ENCODE measurements at places on chromosomes 2 and 18.

DNA sequence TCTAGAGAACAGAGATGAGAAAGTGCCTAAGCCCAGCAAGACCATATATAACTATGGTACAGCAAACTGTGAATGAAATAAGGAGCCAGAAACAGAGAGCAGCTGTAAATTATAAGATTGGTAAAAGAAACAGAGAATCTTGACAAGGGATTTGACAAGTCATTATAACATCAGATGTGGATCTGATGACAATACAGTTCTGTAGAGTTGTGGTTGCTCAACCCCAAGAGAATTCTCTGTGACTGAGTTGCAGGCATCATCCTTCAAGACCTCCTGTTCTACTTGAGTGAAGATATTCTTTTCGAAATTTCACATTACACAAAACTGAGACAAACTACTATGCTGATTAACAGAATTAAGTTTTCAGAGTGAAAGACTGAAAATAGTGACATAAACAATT lies 343.1 kb upstream of the SLC39A10 start:
- no peak for DNase-seq

- DNase-seq = peak; percentile 39
These were observed 129.8 kb downstream of the AFF3 start for GRCh38 chr2:100012561-100012960.

DNA sequence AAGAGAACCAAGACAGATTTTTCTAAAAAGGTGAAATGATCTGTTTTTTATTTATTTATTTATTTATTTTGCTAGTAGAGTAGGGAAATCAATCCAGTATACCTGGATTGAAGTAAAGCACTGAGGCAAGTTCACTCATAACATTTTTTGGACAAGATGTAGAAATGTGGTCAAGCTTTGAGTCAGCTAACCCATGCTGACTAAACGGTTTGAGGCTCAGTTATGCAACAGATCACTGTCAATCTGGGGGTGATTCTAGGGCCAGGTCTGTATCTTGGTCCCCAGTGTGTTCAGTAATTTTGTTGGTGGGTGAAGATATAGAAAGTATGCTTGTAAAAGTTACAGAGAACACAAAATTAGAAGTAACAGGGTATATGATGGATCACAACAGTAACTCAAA lies 60.2 kb downstream of the RMDN2 start:
- DNase-seq = peak; percentile 37

- DNase-seq = peak; percentile 43
These were observed 62.4 kb upstream of the TWIST2 start for GRCh38 chr2:238785528-238785860.

- DNase-seq = no peak
These were observed 2.1 kb downstream of the SERTAD2 start for GRCh38 chr2:64651590-64651989.

DNA sequence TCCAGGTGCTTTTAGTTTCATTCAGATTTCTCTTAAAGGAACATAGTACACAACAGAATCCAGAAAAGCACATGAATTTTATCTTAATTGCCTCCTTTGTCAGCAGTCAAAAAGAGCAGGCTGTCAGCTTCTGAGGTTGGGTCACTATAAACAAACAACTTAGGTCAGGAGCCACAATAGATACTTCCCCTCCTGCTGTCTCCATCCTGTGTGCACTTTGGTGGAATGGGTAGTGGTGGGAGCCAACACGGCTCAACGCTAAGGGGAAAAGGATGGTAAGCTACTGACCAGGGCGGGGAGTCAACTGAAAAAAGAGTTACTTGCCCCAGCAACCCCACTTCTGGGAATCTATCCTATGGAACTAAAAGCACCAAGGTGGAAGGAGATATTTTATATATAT lies 121.9 kb downstream of the PAX3 start:
- DNase-seq = no peak

- peak; percentile 70 for DNase-seq
These were observed 305.7 kb downstream of the DYSF start for GRCh38 chr2:71759060-71759459.

- no peak for DNase-seq
These were observed 206.5 kb upstream of the NT5C1B start for GRCh38 chr2:18795906-18796305.

GRCh38 chr2:31382452-31383120 lies 32.0 kb downstream of the XDH start:
- DNase-seq = peak; percentile 41

GRCh38 chr2:195666113-195666712 lies 9.2 kb downstream of the SLC39A10 start:
- no peak for DNase-seq

DNA sequence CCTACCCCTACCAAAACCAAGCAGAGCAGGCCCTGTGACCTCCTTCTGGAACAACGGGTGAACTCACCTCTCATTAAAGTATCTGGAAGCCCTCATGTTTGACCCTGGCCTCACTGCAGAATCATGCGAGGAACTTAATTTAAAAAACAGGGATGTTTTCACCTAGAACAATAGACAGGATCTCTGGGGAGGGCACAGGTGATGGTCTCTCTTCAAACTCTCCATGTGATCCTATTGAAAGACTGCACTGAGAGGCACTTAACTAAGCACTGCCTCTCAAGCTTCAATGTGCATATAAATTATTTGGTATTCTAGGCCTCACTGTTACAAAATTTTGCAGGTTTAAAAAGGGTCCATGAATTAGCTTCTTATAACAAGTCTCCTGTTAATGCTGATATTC lies 7.5 kb downstream of the ZNF519 start:
- DNase-seq = no peak

DNA sequence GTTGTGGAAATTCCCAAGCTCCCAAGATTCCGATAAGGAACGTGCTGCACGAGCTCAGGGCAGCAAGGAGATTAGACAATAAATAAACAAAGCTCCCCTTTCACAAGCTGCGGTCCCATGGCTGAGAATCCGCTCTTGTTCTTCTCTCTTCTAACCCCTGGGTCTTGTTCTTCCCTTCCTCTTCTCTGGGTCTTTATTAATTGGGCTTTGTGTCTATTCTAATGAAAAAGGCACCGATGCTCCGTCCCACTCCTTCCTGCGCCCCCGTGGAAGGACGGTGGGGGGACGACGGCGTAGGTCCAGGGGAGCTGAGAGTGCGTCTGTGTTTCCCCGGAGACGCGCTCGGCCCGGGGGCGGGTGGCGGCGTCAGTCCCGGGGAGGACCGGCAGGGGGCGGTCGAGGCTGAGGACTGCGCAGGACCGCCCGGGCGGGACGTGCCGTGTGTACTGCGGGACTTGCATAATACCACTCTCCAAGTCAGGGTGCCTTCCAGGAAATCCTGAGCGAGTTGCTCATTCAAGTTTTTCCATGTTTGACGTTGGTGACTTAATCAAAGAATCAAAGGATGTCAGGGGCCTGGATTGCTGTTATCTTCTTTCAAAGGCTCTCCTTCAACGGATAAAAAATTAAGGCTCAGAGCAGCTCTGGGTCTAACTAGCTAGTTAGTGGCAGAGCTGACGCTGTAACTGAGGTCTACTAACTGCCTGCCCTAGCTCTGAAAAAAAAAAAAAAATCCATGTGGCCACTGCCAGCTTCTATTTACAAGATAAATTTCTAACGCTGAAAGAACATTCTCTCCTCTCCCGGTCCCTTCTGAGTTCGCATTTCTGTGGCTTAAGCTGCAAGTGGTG lies 321.4 kb downstream of the TGIF1 start:
- DNase-seq = peak; percentile 93

GRCh38 chr2:237774811-237775553 lies 23.6 kb upstream of the RBM44 start:
- peak; percentile 53 for DNase-seq

DNA sequence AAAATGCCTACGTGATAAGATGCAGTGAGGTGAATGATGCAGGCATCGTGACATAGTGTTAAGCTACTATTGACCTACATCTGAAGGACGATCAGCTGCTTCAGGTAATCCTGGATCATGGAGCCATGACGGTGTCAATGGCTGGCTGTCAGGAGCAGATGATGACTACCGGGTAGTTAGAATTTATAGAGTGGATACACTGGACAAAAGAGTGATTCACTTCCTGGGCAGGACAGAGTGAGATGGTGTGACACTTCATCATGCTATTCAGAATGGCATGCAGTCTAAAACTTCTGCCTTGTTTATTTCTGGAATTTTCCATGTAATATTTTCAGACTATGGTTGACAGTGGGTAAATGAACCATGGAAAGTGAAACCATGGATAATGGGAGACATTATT lies 29.5 kb downstream of the METTL8 start:
- DNase-seq = peak; percentile 85

DNA sequence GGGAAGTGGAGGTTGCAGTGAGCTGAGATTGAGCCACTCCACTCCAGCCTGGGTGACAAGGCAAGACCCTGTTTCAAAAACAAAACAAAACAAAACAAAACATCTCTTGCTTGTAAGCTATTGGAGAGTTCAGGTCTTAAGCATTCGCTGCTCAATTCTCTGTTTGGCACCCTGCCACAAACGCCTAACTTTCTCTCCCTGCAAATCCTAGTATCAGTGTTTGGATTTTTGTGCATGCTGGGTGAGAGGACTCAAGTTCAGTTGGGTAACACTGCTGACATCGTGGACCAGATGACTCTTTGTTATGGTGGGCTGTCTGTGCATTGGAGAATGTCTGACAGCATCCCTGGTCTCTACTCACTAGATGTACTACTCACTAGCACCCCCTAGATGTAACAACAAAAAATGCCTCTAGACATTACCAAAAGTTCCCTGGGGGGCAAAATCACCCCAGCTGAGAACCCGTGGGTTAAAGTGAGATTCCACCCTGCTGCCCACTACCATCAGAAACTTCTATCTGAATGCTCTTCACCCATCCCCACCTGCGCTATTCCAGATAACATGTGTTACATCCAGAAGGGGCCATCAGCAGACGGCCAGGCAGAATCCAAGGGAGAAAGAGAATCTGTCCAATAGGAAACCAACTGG lies 50.9 kb downstream of the CACNB4 start:
- DNase-seq = no peak

- no peak for DNase-seq
These were observed 52.9 kb downstream of the RNU4ATAC start for GRCh38 chr2:121583555-121583954.

GRCh38 chr2:119333360-119333759 lies 33.3 kb downstream of the C2orf76 start:
- DNase-seq = no peak

DNA sequence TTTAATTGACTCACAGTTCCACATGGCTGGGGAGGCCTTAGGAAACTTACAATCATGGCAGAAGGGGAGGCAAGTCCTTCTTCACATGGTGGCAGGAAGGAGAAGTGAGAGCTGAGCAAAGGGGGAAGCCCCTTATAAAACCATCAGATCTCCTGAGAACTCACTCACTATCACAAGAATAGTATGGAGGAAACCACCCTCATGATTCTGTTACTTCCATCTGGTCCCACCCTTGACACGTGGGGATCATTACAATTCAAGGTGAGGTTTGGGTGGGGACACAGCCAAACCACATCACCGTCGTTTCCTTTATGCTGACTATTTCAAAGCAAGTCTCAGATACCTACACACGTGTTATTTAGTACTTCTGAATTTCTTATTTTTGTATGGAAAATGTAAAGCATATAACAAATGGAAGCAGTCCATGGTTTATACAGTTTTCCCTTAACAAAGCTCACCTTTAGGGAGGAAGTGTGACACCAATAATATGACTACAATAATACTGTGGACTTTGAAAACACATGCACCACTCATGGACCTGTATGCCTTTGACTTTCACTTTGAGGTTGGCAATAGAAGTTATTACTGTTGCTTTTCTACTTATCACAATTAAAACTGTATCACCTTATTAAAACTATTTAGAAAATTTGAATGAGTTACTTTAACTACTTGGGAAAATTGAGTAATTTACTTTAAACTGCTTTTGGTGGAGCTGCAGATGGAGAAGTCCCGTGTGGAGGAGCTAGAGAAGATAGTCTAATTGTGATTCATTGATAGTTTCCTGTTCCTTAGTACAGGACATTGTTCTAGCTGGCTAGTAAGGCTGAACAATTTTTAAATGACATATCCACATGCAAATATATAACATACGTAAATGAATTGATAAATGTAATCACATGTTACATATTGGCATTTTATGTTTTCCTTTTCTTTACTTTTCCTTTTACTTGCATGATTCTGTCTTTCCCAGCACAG lies 37.3 kb downstream of the MTCL1 start:
- DNase-seq = no peak

GRCh38 chr2:237213315-237214022 lies 127.8 kb downstream of the COPS8 start:
- peak; percentile 79 for DNase-seq

DNA sequence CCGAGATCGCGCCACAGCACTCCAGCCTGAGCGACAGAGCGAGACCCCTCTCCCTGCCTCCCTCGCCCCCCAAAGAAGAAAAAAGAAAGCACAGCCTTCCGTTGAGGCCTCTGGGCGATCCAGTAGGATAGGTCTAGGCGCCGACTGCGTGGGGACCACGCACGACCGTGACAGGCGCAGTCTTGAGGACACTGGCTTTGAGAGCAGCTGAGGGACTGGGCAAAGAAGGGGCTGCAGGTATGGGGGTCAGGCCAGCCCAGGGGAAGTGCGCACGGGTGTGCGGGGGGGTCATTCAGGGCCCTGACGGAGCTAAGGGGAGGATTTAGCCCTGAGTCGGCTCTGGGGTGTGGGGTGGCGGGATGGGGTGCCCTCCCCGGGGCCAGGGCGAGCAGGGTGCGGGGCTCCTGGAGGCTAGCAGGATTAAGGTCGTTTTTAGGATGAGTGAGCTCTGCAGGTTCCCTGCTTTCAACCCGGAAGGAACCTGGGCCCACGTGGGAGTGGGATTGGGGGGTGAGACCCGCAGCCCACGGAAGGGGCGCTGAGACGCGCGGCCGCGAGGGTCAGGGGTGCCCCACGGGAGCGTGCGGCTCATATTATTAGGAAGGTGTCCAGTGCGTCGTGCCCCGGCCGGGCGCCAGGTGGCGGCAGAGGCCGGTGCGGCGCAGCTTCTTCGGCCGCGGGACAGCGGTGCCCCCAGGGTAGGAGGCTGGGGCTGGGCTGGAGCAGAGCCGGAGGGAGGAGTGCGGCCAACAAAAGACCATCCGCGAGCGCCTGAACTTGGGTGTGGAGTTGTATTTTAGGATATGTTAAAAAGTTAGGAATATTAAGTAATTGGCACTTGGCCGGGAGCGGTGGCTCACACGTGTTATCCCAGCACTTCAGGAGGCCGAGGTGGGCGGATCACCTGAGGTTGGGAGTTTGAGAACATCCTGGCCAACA lies 20.5 kb upstream of the ZNF236 start:
- DNase-seq = peak; percentile 68

DNA sequence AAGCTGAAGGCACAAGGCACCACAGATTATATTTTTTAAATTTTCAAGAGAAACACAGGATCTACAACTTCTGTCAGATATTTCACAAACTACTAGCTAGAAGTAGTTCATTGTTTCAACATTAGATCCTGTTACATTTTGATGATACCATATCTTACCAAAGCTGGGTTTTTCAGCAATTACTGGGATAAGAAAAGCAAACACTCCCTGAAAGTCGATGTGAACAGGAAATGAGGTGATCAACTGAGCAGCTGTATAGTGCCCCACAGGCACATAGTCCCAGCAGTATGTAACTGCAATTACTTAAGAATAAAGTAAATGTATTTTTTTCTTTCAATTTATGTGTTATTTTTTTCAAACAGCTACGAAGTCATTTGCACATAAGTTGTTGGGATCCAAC lies 103.5 kb downstream of the DNER start:
- DNase-seq = peak; percentile 66

GRCh38 chr2:176614049-176614448 lies 344.8 kb downstream of the MTX2 start:
- DNase-seq = no peak

- DNase-seq = no peak
These were observed 246.1 kb downstream of the RPRM start for GRCh38 chr2:153232464-153232863.

Measured in EL (cell line).